KBM-7 (cell line): ENCODE measurements at places on chromosomes 2 and 18.

DNA sequence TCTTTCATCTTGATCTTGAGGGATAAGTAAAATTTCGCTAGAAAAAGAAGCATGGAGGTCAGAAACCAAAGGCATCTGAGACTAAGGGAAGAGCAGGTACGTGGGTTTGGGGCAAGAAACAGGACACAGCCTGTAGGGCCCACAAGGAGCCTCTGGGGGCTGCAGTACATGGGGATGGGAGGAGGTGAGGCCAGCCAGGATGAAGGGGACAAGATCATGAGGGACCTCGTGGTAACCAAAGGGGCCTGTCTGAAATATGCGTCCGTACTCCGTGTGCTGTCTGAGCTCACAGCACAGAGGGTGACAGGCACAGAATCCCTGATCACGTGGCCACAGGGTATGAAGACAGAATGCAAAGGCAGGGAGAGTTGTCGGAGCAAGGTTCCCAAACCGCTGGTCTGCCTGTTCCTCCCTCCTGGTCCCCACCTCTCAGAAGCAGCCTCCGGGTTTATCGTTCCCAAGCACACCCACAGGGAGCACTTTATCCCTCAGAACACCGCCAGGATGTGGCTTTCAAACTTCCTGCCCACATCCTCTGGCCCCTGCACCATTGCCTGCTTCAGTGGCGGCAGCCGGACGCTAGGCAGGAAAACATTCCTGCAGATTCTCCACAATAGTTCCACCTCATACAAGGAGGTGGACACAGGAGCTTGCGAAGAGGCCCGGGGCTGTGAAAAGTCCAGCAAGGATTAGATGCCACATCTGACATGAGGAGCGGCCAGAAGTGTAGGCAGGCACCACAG lies 12.0 kb downstream of the TMEM163 start:
- DNase-seq, result peak; percentile 91

DNA sequence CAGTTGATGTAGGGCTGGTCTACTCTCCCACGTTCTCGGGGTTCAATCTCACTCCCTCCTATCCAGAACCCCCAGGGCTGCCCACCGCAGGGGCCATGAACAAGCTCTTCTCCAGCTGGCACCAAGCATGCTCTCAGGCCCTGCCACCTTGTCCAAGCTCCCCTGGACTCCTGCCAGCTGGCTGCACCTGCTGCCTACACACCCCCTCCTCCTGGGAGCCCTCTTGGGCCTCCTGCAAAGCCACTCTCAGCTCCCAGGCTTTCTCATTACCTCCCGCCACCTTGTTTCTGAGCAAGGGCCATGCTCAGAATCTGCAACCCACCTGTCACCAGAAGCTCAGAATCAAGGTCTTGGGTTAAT lies 56.0 kb downstream of the HDAC4 start:
- no peak for DNase-seq

DNA sequence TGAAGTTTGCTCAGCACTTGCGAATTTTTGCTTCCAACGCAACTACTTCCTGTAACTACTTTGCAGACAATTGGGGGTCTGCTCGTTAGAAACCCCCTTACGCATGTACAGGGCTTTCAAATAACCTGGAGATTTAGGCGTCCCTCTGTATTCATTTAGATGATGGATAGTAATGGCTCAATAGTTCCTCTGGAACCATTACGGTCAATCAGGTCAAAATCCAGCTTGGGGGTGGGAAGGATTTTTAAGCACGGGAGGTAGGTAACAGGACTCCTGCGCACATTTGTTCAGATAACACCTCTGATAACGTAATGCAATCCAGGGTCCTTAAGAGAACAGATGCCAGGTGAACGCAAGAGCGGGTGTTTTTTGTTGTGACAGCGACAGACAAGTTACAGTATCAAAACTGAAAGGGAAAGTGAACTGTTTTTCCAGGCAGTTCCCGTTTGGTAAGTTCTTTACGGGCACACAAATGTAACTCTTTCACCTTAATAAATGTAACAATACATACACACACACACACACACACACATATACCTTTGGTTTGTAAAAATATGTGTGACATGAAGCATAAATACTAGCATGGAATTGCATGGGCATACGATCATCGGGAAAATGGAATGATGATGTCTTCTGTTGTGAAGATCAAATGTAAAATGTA lies 3.8 kb upstream of the OSR1 start:
- DNase-seq, result peak; percentile 39

DNA sequence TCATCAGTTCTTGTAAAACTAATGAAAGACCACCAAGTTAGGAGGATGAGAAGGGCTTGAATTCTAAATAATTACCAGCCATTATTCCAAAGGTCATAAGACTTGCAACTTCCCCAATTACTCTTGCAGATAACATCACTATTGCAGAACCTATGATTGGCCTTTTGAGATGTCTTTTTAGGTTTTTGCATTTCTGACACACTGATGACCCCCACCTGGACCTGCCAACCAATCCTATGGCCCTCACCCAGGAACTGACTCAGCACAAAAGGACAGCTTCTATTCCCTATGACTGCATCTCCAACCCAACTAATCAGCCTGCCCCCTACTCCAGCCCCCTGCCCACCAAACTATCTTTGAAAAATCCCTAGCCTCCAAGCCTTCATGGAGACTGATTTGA lies 111.5 kb upstream of the COPS8 start:
- no peak for DNase-seq

GRCh38 chr18:5582076-5582475 lies 38.3 kb upstream of the EPB41L3 start:
- no peak for DNase-seq

- DNase-seq, result no peak
Observed at GRCh38 chr2:219527076-219527394, 12.8 kb downstream of the ASIC4 start.

- peak; percentile 43 for DNase-seq
Observed at GRCh38 chr2:69745035-69745434, 3.1 kb downstream of the ANXA4 start.

- no peak for DNase-seq
Observed at GRCh38 chr2:108884619-108885018, 98.0 kb downstream of the CCDC138 start.

DNA sequence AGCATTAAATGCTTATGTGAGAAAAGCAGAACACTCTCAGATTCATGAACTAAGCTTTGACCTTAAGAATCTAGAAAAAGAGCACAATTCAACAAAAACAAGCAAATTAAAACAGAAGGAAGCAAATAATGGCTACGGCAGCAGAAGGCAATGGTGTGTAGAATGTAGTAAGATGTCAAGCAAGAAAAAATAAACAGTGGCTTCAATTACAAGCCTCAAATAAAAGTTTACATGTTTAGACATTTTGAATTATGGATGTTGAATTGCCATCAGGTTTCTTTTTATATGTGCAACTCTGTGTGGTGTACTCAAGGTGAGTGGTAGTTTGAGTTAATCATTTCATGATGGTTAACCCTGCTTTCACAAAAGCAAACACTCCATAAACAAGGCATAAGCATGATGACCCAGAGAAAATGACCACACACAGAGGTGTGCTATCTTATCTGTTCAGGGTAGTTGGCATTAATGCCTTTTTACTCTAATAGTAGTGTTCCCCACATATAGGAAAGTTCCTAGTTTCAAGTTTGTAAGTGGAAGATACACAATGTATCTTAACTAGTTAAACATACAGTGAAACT lies 207.1 kb downstream of the FIGN start:
- DNase-seq, result no peak

- no peak for DNase-seq
Observed at GRCh38 chr2:11480406-11480805, 14.4 kb upstream of the E2F6 start.
